ENCODE measurements at places on chromosomes 3 and 15. TPM values are rescaled to one million over a fixed set of nuclear protein-coding genes. Genes with fewer than 3 reads are reported as not detected.

CCDC39 gene
- 3.5 TPM for polyA plus RNA-seq

C15orf39 gene
- polyA plus RNA-seq, result 9.0 TPM

KNG1 gene
- polyA plus RNA-seq, result 169 TPM

ITIH3 gene
- 4.9 TPM for polyA plus RNA-seq

ZCWPW2 gene
- 1.8 TPM for polyA plus RNA-seq

PLSCR2 gene
- 1.1 TPM for polyA plus RNA-seq

CHRM5 gene
- 0.10 TPM for polyA plus RNA-seq

ZNF710 gene
- 16.5 TPM for polyA plus RNA-seq

GCHFR gene
- 6.9 TPM for polyA plus RNA-seq

ZBTB11 gene
- 24.2 TPM for polyA plus RNA-seq

IVD gene
- polyA plus RNA-seq, result 99.2 TPM

ALDH1A2 gene
- 247 TPM for polyA plus RNA-seq

MNS1 gene
- 11.6 TPM for polyA plus RNA-seq

INTS14 gene
- polyA plus RNA-seq, result 48.7 TPM

BCHE gene
- polyA plus RNA-seq, result 16.2 TPM

KY gene
- 1.5 TPM for polyA plus RNA-seq

CHL1 gene
- polyA plus RNA-seq, result 24.0 TPM

FAM43A gene
- polyA plus RNA-seq, result 6.4 TPM

DUOXA1 gene
- polyA plus RNA-seq, result 0.37 TPM

THRB gene
- 23.0 TPM for polyA plus RNA-seq

PLCB2 gene
- 11.6 TPM for polyA plus RNA-seq

PARP15 gene
- polyA plus RNA-seq, result 0.24 TPM

CALML4 gene
- 25.3 TPM for polyA plus RNA-seq

SOX14 gene
- polyA plus RNA-seq, result not detected

CCR8 gene
- not detected for polyA plus RNA-seq

PPP1R14D gene
- 0.32 TPM for polyA plus RNA-seq

CSPG5 gene
- polyA plus RNA-seq, result 3.1 TPM

CCDC9B gene
- polyA plus RNA-seq, result 2.0 TPM

TCAIM gene
- 46.1 TPM for polyA plus RNA-seq

All from left renal pelvis (tissue), 4 donors.